ENCODE measurements at places on chromosomes 13 and 19.

DNA sequence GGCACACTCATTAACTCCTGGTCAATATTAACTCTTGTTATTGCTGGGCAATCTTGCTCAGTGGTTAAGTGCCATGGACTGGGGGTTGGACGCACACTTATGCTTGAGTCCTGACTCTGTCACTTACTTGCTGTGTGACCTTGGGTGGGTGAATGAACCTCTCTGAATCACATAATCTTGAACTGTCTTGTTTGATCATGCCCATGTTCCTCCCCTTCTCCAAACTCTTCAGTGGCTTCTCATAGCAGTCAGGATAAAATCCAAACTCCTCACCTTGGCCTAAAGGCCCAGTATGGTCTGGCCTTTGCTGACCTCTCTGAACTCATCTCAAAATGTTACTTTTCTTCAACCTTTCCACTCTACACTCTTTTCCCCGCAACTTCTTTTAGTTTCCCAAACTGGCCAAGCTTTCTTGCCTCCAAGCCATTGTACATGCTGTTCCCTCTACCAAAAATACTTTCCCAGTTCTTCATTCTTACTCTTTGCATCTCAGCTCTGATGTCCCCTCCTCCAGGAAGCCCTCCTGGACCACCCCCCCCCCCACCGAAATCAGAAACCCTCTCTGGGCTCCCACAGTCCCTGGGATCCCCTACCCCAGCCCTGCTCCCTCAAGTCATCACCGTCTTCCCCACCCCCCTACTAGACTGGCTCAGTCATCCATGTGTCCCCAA is 2.4 kb downstream of the MYPOP start:
- no peak for DNase-seq

GRCh38 chr13:44273991-44274770 is 99.4 kb upstream of the SERP2 start:
- no peak for DNase-seq

- no peak for DNase-seq
Measured at GRCh38 chr19:18368504-18369222, 17.3 kb upstream of the GDF15 start.

DNA sequence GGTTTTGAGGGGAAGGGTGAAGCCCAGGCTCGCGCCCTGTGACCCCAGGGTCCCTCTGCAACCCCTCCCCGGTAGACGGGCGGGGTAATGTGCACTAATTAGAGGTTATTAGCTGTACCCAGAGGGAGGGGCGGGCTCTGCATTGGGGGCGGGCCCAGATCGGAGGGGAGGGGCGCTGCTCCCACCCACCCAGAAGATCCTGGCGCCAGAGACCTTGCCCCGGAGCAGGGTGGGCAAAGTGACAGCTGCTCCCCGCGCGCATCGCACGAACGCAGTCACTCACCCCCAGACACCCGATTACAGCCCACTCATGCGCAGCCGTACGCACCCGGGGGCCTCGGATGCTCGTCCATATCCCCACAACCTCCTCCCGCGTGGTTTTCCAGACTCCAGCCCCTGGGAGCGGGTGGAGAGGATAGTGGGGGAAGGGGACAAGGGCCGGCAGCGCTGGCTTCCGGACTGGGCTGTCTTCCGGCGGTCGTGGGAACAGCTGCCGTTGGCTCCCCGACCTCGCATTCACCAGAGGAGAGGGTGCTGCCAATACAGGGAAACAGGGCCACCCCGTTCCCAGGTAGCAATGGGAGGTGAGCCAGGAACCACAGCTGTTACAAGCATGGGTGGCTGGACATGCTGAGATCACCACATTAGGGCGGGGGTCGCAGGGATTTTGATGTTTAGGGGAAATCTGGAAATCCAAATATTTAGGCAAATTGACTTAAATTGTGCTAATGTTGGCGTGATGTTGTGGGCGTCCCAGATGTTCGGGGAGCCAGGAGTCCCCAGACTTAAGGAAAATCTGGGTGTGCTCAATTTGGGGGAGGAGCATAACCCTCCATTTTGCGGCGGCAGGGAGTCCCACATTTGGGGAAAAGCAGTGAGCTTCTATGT is 2.9 kb upstream of the HOOK2 start:
- no peak for DNase-seq

GRCh38 chr19:16449330-16449961 is 22.3 kb downstream of the EPS15L1 start:
- no peak for DNase-seq

DNA sequence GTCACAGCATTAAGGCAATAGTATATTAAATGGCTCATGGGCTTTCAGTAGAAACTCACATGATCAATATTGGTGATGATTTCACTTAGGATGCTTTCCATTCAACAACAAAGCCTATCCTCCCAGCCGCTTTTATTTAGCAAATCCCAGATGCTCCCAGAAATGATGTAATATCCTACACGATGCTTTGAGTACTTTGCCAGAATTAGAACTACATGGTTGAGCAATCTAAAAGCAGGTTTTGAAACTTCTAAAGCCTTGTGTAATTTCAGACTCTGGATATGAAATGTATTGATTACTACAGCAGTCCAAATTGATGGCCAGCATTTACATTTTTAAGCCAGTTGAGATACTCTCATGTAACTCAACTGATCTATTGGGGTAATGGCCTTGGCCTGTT is 13.6 kb downstream of the DLEU7 start:
- no peak for DNase-seq
